ENCODE measurements at places on chromosomes 7 and 10.

- DNase-seq: no peak
Measured at GRCh38 chr10:91528768-91529167, 104.1 kb downstream of the PPP1R3C start.

GRCh38 chr7:124086843-124087242 lies 54.0 kb upstream of the TMEM229A start:
- DNase-seq: no peak

DNA sequence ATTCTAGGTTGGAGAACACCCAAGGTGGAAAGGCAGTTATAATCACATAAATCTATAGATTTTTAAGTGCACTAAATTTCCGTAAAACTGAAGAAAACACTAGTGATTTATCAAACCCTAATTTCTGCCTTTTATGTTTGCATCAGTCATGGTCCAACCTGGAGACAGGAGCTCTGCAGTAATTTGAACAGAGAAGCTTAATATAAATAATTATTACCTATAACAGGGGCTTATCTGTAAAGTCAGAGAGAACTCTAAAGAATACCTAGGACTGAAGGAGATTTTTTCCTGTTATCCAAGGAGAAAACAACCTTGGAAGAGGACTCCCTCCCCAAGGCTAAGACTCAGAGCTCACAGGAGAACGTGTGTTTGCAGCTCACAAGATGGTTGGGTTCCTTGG lies 95.1 kb downstream of the MPP7 start:
- DNase-seq: no peak

DNA sequence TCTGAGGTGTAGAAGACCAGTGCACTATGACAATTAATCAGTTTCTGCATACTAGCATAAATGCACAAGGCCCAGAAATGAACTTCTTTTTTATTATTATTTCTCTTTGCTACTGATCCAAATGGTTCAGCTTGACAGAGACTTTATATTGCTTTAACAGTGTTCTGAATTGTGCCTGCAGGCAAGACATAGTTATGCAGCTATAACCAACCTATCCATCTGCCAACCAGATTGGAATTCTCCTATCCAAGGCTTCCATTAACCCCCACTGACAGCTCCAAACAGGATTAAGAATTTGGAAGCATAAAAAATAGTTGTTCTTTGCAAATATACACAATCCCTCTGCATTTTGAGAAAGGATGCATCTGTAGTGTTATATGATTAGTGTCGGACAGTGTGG lies 98.2 kb downstream of the BTRC start:
- DNase-seq: no peak

GRCh38 chr7:76318488-76319353 lies 16.2 kb downstream of the HSPB1 start:
- DNase-seq: peak; percentile 49

- DNase-seq: no peak
Measured at GRCh38 chr7:116340943-116341907, 130.9 kb downstream of the TES start.

- no peak for DNase-seq
Measured at GRCh38 chr10:48253970-48254657, 20.4 kb downstream of the FRMPD2 start.

GRCh38 chr10:87863053-87863943 lies at the start of the genes KLLN and PTEN:
Gene KLLN, minus strand, starts transcription at chr10:87863533. Its CDS starts 1,046 bp downstream, at chr10:87862487.
Gene PTEN, plus strand, starts transcription at chr10:87863625. Its CDS starts 845 bp downstream, at chr10:87864470.
- peak; percentile 91 for DNase-seq

DNA sequence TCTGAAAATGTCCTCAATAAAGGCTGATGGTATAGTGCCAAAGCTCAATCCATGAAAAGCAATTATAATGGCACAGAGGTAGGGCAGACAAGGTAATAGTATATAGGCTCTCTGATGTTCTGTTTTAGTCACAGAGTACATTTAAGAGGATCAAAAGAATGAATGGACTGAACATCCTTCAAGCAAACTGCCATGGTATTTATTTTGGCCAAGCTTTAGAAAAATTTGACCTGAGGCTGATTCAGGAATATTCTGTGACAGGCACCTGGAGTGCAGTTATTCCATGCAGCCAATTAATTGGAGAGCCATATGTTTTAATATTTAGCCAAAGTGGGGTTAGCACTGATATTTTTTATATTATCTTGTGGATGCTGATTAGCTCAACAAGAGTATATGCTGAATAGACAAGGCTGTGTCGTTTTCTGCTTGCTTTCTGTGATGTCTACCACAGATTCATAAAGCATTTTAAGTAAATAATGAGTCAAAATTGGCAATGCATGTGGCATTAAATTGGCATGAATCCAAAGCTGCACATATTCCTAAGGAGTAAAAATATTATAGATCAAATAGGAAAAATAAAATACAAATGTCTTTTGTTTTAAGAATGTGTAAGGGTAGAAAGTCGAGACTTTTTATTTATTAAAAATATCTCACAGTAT lies 177.4 kb downstream of the PCLO start:
- peak; percentile 51 for DNase-seq

DNA sequence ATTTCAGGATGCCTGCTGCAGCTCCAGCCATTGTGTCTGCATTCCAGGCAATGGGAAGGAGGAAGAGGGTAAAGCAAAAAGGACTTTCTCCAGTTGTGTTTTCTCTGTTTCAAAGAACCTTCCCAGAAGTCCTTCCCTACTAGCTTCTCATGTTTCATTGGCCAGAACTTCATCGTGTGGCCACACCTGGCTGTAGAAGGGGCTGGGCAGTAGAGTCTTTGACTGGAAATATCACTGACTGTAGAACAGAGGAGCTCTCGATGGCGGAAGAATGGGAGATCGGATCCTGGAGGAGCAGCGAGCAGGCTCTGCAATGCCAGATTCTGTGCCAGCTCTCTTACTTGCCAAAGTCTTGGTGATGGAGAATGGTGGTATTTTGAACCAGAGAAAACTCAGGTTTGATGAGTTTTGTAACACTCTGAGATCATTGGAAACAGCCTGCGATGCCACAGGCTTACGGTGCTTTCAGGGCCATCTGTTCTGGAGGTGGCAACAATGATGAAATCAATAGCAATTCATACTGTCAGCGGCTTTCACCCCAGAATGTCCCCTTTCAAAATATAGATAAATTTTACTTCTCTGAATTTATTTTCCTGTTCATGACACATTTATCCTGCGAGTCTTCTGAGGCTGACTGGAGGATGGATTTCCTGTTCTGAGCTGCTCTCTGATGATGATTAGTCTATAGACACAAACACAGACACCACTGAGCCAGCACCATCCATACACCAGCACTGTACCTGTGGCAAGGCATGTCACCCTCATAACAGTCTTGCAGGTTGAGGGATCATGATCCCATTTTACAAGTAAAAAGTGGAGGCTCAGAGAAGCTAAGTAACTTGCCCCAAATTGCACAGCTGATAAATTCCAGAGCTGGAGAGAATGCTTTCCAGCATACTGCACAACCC lies 204.2 kb downstream of the EMX2 start:
- no peak for DNase-seq

DNA sequence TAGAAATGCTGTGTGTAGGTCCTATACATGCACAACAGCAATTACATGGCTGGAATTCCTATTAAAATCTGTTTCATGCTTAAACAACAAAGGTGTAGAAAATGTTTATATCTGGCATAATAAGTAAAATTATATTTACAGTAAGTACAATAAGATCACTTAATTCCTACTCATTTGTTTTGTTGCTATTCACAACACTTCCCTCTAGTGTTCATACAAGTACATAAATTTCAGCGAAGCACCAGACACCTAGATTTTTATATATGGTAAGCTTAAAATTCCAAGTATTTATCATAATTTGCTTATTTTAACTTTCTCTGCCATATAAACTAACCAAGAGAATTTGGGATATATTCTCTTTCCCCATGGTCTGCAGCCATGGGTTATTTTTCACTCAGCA lies 51.8 kb upstream of the ANK3 start:
- peak; percentile 20 for DNase-seq

- no peak for DNase-seq
Measured at GRCh38 chr10:131852176-131852822, 48.5 kb upstream of the PPP2R2D start.

GRCh38 chr10:132516771-132517725 lies 20.5 kb upstream of the INPP5A start:
- no peak for DNase-seq

DNA sequence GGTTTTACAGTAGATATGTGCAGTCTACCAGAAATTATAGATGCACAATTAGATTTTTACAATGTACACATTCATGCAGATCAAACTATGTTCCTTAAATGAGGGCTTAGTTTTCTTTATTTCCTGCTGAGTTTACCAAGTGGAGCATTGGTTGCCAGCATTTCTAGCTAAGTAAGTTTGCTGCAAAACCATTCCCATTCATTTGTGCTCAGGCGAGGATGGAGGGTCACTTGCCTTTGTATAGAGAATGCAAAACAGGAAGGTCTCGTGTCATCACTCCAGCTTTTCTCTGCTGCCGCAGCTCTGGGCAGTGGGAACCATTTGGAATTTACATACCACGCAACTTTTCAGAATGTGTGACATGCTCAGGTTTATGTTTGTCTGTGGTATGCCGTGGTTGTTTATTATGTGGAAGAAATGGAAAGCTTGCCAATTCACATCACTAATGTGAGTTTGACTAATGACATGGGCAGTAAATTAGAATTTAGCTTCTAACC lies 198.6 kb downstream of the TRIL start:
- DNase-seq: no peak

- no peak for DNase-seq
Measured at GRCh38 chr10:88070080-88070880, 206.9 kb downstream of the PTEN start.

DNA sequence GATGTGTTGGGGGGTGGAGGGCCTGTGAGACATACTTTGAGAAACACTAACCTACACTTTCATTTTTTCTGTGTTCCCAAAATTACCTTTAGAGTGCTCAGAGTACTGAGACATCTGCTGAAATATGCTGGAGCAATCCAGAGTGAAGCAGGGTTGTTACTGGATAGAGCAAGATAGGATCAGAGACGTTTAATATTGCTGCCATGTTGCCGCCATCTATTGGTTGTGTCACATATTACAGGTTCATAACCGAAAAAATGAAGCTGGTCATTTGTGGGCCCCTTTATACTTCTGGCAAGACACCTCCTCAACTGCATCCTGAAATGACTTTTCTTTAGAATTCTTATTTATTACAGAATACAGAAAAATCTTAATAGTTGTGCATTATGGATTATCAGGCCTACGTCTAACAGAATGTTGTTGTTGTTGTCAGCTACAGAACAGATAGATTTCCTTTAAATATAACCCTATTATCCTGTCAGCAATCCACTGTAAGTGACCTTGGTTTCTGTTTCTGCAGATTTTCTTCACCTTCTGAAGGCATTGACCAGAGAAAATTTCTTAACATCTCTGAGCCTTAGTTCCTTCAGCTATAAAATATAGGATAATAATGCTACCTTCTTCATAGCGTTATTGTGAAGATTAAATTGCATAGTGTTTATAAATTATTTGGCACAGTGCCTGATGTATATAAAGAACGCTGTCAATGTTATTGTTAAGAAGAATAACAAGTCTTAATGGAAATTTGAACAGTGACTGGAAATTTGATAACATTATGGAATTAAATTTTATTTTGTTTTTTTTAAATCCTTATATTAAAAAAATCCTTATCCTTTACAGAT lies 16.2 kb upstream of the DLD start:
- DNase-seq: peak; percentile 75

DNA sequence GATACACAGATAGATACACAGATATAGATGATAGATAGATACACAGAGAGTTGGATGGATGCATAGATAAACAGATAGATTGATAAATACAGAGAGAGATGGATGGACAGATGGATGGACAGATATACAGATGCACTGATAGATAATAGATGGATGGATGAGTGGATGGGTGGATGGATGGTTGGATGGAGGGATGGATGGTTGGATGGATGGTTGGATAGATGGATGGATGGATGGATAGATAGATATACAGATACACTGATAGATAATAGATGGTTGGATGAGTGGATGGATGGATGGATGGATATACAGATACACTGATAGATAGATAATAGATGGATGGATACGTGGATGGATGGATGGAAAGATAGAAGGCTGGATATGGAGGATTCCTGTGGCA lies 290.0 kb upstream of the SHH start:
- DNase-seq: no peak
